NCI-H526 (cell line): ENCODE measurements at places on chromosomes 5 and 9.

DNA sequence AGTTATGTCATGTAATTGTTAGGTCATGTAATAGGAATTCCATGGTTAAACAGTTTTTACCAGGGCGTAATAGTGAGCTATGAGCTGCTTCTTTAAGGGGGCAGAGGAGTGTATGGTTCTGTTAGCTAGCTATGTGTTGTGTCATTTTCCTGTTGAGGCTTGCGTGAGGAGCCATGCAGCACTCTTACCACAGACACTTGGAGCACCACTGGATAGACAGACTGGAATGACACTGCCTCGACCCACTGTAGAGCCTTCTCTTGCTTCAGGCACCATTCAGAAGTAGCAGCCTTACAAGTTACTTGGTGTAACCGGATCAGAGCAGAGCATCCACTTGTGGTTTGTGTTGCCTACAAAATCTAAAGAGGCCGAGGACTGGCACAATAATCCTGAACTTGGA is 28.3 kb upstream of the STOM start:
- DNase-seq = no peak

DNA sequence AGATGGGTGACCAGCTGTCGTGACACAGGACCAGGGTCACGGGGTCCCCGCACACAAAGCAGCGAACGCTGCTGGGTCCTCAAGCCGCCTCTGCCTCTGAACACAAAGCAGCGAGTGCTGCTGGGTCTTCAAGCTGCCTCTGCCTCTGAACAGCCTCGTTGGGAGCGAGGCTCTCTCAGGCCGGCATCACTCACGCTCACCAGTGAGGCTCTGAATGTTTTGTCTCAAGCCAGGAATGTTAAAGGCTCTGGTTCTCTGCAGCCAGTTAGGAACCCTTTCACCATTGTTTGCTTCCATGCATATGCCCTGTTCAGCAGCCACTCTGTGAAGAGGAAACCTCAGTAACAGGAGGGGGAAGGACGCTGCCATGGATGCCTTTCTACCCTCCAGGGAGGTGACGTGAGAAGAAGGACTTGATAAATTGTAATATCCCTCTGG is 82.7 kb upstream of the TAF11L2 start:
- no peak for DNase-seq

GRCh38 chr5:96648593-96648992 is 13.6 kb upstream of the CAST start:
- DNase-seq = no peak

GRCh38 chr5:144742361-144742760 is 571.7 kb downstream of the KCTD16 start:
- DNase-seq = no peak

GRCh38 chr5:108529381-108529780 is 147.5 kb upstream of the FBXL17 start:
- DNase-seq = no peak

DNA sequence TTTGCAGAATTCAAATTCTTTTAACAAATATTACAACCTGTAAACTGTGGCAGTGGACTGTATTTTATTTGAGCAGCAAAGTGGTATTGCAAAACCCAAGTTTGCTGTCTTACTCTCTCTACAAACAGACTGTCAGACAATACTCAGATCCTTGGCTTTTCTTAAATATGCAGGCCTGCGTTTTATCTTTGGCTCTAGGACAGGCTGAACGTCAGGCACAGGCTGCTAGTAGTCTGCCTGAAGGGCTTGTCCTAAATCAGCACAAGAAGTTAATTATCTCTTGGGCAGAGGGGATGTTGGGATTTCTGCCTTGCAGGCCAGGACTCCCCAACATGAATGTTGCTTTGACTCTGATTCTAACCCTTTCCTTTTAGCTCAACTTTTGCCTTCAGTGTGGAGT is 147.5 kb downstream of the SLIT3 start:
- no peak for DNase-seq

- DNase-seq = no peak
These were observed 58.6 kb downstream of the DIAPH1 start for GRCh38 chr5:141560151-141560550.

- DNase-seq = no peak
These were observed 51.1 kb upstream of the SNX2 start for GRCh38 chr5:122723606-122724352.

- DNase-seq = no peak
These were observed 5.5 kb downstream of the ASTN2 start for GRCh38 chr9:117409321-117409720.

DNA sequence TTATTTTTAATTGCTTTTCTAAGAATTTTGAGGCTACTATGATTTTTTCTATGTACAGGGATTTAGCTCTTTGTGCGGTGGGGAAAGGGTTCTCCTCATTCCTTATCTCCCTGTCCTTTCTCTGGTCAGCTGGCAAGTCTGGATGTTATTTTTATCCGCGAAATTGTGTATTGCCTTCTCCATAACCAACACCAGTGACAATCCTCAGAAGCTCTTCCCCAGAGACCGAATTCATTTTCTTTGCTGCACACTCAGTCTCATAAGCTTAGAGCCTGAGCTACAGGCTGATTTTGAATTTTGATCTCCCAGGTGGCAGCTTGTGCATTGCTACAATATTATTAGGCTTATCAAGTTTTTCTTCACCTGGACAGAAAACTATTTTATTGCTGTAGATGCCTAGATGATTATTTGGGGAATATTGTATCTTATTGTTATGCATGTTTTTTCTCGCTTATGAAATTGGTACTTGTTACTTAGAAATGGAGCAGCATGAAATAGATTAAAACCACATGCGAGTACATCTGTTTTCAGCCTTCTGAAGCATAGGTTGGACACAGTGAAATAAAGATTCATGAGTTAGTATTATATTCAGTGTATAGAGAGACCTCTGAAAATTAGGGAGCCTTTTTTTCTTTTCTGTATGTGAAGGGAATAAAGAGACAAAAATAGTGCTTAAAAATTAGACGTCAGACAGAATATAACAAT is 27.3 kb downstream of the CPEB4 start:
- no peak for DNase-seq

- no peak for DNase-seq
These were observed 39.6 kb downstream of the SLC38A9 start for GRCh38 chr5:55672477-55672911.

DNA sequence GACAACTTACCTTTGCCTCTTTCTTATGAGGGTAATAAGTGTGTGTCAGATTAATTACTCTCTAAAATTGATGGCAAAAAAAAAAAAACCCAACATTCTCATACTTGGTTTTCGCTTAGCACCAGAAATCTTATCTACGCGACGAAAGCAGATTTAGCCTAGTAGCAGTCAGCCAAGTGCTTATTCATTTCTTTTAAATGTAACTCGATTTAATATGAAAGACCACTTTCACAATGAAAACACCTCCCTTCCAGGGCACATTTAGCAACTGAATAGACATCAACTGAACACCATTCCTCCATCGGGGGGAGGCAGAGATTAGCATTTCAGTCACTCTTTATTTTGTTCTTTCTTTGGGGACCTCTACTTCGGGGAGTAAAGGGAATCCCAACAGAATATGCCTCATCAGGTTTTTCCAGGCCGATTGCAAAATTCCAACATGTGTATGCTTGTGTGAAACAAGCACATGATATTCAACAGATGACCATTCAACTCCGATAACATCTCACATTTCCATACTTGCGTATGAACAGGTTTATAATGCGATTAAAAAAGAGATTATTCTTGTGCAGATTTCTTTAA is 124.1 kb upstream of the RETREG1 start:
- no peak for DNase-seq

DNA sequence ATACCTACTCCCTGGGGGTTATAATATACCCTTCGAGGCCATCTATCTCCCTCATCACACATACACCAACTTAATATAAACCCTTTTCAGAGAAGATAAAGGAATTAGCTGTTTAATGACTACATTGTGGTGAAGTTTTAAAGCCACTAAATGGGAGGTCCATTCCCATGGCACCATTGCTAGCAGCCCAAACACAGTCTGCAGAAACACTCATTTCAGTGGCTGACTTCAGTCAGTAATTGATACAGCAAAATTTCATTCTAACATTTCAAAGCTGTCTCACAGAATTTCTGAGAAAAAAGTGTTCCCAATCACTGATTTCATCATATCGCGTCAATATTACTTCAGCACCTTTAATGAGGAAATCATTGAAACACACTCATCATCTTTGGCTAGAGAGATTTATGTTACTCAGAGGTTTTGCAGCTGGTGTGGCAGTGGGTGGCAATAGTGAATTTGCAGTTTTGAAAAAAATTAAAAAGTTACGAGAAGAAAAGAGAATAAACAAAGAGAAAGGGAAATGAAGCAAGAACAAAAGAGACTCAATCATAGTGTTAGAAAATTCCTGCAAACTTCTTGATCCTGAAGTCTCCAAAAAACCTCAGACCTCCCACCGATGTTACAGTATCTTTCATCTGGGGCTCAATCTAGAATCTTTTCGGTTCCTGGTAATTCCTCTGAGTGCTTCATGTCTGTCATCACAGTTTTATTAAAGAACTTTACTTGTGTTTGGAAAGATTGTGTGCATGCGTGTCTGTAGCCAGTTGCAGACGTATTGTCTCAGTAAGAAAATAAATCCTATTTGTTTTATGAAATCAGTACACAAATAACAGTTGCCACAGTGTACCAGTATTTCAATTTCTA is 105.0 kb downstream of the ERCC6L2 start:
- no peak for DNase-seq

GRCh38 chr9:73437758-73438157 is 286.1 kb downstream of the ANXA1 start:
- no peak for DNase-seq
